ENCODE measurements at places on chromosomes 4 and X.

GRCh38 chrX:132631579-132632232, 142.9 kb upstream of the MBNL3 start:
- peak; percentile 17 for DNase-seq

DNA sequence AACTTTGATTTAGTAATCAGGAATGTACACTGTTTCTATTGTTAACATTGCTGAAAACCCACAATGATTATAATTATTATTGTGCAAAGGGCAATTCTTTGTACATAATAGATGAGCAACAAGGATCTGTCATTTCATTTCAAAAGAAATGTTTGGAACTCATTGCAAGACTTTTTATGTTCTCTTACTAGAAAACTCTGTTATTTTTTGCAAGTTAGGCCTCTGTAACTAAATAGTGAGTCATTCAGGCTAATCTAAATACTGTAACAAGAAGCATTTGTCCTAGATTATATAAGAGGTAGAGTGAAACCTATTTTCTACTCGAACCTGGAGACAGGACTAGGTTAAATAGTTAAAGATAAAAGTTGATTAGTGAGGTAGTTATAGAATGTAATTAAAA, 93.2 kb upstream of the FAM47B start:
- DNase-seq, result no peak

- no peak for DNase-seq
Observed at GRCh38 chr4:3607690-3608552, 75.7 kb upstream of the LRPAP1 start.

DNA sequence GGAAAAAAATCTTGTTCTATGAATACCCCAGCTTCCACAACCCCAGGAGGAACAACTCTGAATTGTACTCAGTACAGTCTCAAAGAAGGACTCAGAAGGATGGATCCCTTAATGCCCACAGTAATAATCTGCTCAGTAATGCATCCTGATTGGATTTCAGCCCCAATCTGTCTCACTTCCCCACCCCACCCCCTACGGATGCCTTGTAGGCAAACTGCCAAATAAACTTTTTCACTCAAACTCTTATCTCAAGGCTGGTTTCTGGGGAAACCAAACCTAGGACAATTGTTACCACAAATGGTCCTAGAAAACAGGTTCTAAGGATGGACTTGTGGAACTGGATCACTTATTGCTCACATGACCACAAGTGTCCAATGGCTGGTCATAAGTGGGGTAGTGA, 1021.8 kb upstream of the INTU start:
- no peak for DNase-seq

- no peak for DNase-seq
Observed at GRCh38 chrX:105006103-105006502, 214.4 kb downstream of the TEX13A start.

- DNase-seq, result no peak
Observed at GRCh38 chr4:26377328-26378311, 56.8 kb downstream of the RBPJ start.

- peak; percentile 68 for DNase-seq
Observed at GRCh38 chrX:10633722-10634121, 13.3 kb upstream of the MID1 start.

- DNase-seq, result no peak
Observed at GRCh38 chr4:14023896-14024295, 396.4 kb upstream of the BOD1L1 start.

GRCh38 chr4:134019657-134020056, 181.9 kb downstream of the PABPC4L start:
- no peak for DNase-seq

DNA sequence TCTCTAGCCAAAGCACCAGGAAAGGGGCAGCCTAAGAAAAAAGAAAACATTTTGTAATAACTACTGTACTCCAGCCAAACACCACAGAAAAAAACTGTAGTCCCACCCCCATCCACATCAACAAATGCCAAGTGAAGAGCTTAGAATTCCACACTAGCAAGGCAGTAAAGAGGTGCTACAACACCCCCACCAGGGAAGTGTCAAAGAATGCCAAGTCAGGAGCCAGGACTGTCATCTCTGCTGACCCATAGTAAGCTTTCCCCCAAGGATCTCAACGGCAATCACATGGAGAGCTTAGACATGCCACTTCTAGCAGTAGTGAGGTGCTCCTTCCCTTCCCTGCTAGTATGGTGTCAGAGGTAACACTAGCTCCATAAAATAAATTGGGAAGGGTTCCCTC, 34.4 kb upstream of the CCDC160 start:
- DNase-seq, result no peak

DNA sequence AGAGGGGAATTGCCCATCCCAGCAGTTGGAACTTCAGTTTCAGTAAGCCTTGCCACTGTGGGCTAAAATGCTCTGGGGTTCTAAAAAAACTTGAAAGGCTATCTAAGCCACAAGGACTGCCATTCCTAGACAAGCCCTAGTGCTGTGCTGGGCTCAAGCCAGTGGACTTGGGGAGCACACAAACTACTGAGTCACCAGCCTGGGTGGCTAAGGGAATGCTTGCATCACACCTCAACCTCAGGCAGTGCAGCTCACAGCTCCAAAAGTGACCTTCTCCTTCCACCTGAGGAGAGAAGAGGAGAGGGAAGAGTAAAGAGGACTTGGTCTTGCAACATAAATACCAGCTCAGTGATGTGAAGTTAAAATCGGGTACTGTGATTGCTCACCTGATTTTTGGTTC, 116.7 kb upstream of the GLRA2 start:
- DNase-seq, result no peak

GRCh38 chr4:161252520-161253141, 911.2 kb downstream of the FSTL5 start:
- DNase-seq, result no peak

DNA sequence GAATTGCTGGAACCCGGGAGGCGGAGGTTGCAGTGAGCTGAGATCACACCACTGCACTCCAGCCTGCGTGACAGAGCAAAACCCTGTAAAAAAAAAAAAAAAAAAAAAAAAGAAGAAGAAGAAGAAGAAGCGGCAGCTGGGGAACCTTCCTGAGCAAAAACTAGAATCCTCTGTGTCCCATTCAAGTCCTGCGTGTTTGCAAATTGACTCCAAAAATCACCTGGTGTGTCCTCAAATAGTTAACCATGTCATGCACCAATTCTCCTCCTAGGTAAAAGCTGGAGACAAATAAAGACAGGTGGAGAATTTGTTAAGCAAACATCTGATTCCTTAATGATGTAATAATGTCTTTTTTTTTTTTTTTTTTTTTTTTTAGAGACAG, 31.9 kb upstream of the ASMTL start:
- DNase-seq, result no peak

DNA sequence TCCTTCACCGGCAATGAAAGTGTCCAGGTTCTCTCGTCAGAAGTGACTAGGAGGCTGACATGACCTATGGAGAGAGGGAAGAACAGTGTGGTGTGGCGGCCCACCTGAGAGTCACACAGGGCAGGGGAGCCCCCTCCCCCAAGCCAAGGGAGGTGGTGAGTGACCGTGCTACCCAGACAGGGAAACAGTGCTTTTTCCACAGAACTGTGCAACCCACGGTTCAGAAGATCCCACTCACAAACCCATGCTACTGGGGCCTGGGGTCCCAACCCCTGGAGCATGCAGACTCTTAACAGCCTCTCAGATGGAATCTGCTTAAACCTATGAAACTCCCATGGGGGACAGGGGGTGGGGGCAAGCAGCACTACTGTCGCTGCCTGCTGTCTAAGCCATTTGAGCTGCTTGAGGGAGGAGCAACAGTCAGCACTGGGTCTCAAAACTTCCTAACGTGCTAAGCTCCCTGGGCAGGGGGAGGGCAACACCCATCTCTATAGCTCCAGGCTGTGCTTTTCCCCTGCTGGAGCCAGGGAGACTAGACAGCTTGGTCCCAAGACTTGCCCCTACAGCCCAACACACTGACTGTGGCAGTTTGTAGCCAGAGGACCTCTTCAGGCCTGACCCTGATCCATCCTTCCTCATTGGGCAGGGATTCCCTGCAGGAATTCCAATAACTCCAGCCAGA, 850.4 kb upstream of the AADAT start:
- DNase-seq, result no peak

DNA sequence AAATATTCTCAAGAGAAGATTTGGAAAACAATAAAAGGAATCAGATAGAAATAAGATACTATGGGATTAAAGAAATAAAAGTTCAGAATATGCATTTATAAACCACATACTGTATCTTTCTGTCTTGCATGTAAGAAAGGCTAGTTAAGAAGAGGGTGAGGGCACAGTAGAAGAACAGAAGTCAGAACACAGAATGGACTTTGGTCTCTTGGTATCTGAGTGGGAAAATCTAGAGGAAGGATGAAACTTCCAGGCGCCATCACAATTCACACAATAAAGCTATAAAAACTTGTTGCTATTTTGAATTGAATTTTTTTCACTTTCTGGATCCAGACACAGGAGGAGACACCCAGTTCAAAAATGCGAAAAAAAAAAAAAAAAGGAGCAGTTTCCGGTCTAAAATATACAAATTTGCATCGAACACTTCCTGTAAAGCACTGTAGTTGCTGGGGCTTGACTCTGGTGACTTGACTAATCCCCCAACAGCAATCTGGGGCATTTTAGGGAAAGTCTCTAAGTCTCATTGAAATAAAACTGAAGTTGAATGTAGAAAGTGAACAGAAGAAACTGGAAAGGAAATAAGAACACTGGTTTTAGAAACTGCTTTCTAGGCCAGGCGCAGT, 8.1 kb upstream of the NAAA start:
- DNase-seq, result no peak

GRCh38 chrX:71082822-71083221, 12.8 kb upstream of the FOXO4 start:
- no peak for DNase-seq

GRCh38 chr4:99827857-99828256, 11.2 kb downstream of the DAPP1 start:
- no peak for DNase-seq

DNA sequence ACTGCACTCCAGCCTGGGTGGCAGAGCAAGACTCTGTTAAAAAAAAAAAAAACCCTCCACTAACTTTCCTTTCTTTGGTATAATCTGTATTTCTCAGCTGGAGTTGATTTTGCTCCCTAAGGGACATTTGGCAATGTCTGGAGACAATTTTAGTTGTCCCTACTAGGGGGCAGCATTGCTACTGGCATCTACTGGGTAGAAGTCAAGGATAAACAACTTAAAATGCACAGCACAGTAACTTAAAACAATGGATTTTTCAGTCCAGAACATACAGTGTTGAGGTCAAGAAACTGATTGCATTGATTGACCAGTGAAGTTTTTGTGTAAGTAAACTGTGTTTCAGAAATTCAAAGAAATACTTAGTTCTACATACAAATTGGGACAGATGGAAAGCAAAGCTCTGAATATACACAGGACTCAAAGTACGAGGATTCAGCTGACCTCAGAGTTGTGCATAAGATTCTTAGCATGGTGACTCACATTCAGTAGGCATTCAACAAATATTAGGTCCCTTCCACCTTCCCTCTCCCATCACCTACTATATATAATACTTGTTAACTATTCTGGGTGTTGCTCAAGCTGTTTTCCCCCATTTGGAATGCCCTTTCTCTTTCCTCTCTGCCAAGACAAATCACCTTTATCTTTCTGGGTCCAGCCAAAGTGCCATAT, 8.8 kb downstream of the DDX53 start:
- DNase-seq, result peak; percentile 13

GRCh38 chrX:130716781-130717413, 186.1 kb downstream of the ENOX2 start:
- no peak for DNase-seq

DNA sequence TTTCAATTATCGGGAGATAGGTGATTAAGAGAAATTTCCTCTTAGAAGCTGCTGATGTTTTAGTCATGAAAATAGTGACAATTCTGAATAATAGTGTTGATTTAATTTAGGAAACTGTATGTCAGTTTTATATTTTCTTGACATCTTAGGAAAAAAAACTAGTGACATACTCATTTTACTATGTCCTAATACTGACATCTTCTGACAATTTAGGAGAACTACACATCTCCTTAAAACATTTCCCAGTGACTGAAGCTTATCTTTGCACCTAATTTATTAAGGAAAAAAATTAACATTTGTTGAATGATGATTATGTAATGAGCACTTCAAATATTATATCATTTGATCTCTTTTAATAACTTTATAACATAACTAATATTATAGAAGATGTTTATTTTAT, 42.0 kb upstream of the RBMXL3 start:
- peak; percentile 17 for DNase-seq

DNA sequence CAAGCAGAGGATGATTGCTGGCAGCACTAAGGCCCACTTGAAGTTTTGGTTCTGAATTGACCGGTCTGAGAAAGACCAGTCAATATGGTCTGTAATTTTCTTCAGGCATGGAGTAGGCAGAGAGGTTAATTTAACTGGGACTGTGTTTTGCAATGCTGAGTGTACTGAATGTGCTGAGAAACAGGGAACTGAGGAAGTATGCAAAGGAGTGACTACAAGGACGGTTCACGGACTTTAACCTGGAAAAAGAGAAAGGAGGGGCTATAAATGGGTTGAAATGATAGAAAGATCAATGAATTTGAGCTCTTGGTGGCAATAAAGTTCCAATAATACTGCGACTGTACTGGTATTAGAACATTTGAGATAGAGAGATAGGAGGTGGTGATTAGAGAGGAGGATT, 84.5 kb downstream of the MAGEB17 start:
- no peak for DNase-seq

DNA sequence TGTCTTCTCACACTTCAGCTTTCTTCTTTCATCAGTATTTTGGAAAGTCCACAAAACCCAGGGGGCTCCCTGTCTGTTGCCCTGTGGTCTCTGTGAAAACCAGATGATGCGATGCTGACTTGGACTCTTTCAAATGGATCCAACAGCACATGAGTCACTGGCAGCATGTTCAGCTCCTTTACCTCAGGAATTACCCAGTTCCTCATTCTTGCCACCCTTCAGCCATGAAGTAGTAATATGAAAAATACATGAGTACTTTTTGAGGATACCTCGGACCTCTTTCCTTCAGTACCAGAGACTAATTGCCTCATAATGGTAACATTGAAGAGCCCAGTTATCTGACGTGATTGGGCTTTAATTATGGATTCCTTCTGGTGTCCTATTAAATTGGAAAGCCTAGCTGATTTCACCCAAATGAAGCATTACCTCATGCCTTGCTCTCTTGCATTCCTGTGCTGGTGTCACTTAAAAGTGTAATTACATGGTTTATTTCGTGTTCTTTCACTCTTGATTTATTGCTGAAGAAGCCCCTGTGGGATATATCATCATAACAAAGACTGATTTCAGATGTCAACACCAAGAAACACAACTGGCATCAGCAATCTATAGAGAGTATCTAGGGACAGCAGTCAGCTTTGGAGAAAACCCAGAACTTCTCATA, 63.4 kb downstream of the NFKB1 start:
- DNase-seq, result no peak

GRCh38 chrX:11429538-11430085, 136.4 kb downstream of the AMELX start:
- DNase-seq, result no peak

GRCh38 chr4:144338148-144338547, 197.6 kb upstream of the GYPA start:
- peak; percentile 2 for DNase-seq

DNA sequence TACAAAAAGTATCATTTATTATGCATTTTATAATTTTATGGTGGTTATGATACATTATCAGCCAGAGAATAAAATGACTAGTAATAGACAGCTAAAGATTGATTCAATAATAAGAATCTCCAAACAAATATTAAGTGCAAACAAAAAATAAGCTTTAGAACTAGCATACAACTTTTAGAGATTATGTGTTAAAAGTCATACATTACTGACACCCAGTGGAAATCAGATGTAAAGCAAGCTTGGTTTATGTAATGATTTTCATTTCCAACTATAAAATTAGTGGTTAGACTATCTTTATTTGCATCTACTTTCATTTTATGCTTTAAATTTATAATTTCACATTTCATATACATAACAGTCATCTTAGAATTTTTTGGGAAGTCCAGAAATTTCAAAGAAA, 57.7 kb downstream of the IL13RA2 start:
- peak; percentile 8 for DNase-seq
